ENCODE measurements at places on chromosomes 2 and 18.
A peak's percentile ranks its signal among the peaks of the same experiment; 100 is the strongest.

GRCh38 chr2:202624133-202624532 is 10.6 kb upstream of the FAM117B start:
- DNase-seq: no peak

GRCh38 chr2:201223089-201224073 is 37.0 kb upstream of the CASP8 start:
- DNase-seq: no peak

- DNase-seq: peak; percentile 66
These were observed 202.2 kb downstream of the TRIB2 start for GRCh38 chr2:12918835-12919445.

DNA sequence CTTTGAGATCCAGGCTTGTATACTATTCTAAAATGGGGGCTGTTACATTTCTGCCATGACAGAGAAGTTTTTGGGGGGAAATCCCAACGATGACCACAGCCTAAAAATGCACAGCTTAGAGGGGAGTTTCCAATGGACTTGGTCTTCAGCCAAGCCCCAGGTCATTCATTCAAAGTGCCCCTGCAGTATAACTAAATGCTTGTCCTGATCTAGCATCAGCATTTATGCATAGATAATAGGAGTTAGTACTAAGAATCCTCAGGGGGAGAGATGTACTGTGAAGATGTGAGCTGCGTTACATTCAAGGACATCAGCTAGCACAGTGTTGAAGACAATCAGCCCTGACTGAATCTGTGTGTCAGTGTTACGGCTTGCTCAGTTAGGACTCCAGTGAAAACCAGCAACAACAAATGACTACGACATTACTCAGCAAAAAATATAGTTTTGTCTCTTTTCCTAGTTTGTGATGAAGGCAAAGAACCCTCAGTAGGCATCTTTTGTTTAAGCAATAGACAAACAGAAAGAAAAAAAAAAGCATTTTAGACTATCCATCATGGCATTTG is 160.9 kb downstream of the ZEB2 start:
- no peak for DNase-seq

GRCh38 chr2:182014284-182014683 is 28.6 kb downstream of the PPP1R1C start:
- no peak for DNase-seq

DNA sequence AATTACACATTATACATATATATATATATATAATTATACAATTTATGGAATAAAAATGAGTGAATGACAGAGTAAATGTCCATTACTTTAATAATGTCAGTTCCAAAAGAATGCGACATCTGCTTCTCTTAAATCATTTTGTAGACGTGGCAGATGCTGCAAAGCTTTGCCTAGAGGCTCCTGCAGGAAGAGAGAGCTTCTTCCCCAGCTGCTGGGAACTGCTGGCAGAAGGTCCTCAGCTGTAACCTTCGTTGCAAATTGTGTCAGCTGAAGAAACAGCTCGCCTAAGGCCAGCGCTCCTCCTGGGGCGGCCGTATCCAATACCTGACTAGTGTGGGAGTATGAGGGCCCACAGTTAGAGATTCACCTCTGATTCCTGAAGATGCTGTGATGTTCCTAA is 9.6 kb upstream of the THNSL2 start:
- DNase-seq: peak; percentile 54

DNA sequence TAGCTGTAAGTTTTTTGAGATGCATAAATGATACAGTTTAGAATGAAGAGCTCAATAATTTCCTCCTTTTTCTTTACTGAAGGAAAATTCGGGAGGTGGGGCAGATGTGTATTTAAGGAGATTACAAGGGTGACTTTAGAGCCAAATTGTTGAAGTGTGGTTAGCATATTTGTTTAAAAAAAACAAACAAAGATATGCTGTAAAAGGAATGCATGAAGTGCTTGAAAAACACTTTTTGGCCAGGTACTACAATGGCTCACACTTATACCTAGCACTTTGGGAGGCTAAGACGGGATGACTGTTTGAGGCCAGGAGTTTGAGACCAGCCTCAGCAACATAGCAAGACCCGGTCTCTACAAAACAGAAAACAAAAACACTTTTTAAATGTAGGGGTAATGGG is 38.4 kb downstream of the CD302 start:
- DNase-seq: no peak

DNA sequence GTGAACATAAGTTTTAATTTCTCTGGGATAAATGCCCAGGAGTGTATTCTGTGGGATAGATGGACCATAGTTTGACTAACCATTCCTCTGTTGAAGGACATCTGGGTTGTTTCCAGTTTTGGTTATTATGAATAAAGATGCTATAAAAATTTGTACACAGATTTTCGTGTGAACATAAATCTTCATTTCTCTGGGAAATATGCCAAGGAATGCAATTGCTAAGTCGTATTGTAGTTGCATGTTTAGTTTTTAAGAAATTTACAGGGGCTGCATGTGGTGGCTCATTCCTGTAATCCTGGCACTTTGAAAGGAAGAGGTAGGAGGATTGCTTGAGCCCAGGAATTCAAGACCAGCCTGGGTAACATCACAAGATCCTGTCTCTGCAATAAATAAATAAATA is 6.9 kb upstream of the SLC11A1 start:
- no peak for DNase-seq

GRCh38 chr2:68031542-68032160 is 31.2 kb downstream of the C1D start:
- DNase-seq: no peak

DNA sequence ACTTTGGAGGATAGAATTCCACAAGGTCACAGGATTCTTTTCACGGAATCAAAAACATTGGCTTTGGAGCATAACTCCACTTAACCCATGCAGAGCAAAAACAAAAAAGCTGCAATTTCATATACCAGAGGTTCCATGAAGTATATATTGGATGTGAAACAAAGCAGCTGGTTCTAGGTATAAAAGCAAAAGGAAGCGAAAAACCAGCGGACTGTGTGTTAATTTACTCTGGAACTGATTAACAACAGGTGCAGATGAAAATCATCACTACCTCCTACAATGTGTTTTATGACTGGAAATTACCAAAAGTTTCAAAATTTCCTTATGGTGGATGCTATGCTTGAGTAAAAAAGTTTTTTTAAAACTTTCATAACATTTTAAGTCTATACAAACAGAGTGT is 54.4 kb upstream of the LINC00305 start:
- DNase-seq: no peak

DNA sequence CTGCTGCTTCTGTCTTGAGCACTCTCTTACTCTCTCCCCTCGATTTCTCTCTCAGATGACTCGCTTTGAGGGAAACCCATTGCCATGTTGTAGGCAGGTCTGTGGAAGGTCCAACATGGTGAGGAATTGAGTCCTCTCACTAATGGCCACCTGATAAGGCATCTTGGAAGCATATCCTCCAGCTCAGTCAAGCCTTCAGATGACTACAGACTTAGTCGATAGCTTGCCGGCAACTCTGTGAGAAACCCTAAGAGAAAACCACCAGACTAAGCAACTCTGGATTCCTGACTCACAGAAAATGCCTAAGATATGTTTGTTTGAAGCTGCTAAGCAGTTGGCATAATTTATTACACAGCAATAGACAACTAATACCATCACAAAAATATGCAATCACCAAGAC is 51.2 kb downstream of the WDR75 start:
- DNase-seq: no peak

DNA sequence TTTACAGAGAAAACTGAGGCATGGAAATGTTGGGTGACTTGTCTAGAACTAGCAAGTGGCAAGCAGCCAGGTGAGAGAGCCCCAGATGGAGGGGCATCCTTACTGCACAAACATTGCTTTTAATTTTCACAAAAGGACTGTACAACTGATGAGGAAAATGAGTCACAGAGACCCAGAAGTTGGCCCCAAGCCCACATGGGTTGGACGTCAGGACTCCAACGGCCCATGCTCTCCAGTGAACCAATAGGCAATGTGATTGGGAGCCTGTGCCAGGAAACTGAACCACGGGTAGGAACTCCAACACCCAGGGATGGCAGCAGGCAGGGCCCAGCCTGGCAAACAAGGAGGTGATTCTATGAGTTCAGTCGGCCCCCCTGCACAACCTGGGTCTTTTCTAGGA is 50.8 kb downstream of the PID1 start:
- no peak for DNase-seq
